ENCODE measurements at places on chromosomes 16 and 17.

- DNase-seq = no peak
Measured at GRCh38 chr16:76246587-76246986, 30.6 kb upstream of the CNTNAP4 start.

- no peak for DNase-seq
Measured at GRCh38 chr17:19339341-19339815, 23.1 kb downstream of the B9D1 start.

DNA sequence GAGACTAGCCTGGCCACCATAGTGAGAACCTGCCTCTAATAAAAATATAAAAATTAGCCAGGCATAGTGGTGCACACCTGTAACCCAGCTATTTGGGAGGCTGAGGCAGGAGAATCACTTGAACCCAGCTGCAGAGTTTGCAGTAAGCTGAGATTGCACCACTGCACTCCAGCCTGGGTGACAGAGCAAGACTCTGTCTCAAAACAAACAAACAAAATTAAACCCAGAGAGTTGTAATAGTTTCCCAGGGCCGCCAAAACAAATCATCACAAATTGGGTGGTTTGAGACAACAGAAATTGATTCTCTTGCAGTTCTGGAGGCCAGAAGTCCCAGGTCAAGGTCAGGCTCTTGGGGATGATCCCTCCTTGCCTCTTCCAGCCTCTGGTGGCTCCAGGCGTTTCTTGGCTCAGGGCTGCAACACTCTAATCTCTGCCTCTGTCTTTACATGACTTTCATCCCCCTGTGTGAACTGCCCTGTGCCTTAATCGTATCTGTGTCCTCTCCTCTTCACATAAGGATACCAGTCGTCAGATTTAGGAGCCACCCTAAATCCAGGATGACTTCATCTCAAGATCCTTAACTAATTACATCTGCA lies 100.3 kb upstream of the NOL11 start:
- no peak for DNase-seq

DNA sequence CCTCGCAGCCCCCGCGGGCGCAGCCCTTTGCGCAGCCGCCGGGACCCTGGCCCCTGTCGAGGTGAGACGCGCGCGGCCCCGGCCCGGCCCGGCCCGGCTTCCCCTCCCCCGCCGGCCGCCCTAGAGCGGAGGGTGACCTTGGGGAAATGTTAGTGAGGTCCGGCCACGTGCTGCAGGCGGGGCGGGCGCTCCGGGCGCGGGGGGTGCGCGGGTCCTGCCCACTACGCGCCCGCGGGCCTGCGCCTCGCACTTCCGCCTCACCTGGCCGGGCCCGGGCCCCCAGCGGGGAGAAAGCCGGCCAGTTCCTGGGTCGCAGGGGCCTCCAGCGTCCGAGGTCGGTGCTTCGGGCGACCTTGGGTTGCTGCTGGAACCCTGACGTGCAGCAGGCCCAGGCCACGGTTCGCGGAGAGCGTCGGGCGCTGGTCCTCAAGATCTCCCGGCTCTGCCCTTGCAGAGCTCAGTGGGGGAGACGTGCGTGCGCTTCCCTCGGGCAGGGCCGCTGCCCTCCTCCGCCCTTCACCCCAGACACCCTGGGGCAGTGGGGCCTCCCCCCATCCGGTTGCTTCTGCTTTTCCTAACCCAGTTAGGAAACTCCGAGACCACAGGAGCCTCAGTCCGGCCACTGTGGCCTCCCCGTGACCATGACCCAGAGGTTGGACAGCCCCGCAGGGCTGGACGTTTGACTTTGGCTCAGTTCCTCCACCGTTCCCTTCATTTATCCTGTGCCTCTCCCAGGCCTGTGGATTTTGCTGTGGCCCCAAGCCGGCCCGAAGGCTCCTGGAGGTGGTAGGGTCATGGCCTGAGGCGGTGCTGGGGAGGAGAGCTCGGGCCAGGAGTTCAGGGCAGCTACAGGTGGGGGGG lies 791 bp downstream of the MCRIP2 start:
- DNase-seq = no peak

GRCh38 chr16:49085686-49086085 lies 196.0 kb downstream of the CBLN1 start:
- no peak for DNase-seq
